Aorta (tissue), 5 donors: ENCODE measurements at places on chromosomes 11 and 22.

DNA sequence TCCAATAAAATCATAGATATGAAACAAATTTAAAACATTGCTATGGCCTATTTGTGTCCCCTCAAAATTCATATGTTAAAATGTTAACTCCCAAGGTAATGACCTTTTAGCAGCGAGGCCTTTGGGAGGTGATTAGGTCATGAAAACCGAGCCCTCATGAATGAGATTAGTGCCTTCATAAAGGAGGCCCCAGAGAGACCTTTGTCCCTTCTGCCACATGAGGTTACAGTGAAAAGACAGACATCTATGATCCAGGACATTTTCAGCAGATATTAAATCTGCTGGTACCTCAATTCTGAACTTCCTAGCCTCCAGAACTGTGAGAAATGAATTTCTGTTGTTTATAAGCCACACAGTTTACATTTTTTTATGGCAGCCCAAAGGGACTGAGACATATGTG, 171.7 kb downstream of the MPPED1 start:
- no peak for DNase-seq

GRCh38 chr11:27217948-27218420, 145.0 kb downstream of the CCDC34 start:
- no peak for DNase-seq

- peak; percentile 82 for DNase-seq
These were observed 7.1 kb downstream of the PNPLA5 start for GRCh38 chr22:43884600-43885318.

- DNase-seq, result no peak
These were observed 169.6 kb downstream of the MSANTD4 start for GRCh38 chr11:105852403-105852802.
